ENCODE measurements at places on chromosomes 3 and 15. TPM values are rescaled to one million over a fixed set of nuclear protein-coding genes. Genes with fewer than 3 reads are reported as not detected.

Gene SCN11A
- total RNA-seq = 0.12 TPM

Gene MEF2A
- total RNA-seq = 24.3 TPM

Gene GOLGA6L7
- not detected for total RNA-seq

Gene ABI3BP
- 6.8 TPM for total RNA-seq

Gene HAUS2
- total RNA-seq = 27.2 TPM
